ENCODE measurements at places on chromosomes 16 and 17.
A peak's percentile ranks its signal among the peaks of the same experiment; 100 is the strongest.

DNA sequence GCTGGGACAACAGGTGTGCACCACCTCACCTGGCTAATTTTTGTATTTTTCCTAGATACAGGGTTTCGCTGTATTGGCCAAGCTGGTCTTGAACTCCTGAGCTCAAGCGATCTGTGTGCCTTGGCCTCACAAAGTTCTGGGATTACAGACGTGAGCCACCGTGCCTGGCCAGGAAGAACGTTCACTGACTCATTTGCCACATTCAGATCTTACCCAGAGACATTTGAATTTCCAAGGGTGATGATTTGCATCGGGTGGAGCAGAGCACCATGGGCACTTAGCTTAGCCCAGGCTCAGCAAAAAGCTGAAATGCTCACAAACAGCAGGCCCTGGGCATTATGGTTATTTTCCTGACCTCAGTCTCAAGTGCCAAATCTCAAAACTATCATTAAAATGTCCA lies 14.5 kb upstream of the ADORA2B start:
- no peak for DNase-seq

GRCh38 chr16:86854626-86855294 lies 276.4 kb downstream of the FOXL1 start:
- no peak for DNase-seq

- DNase-seq: peak; percentile 84
These were observed 7.2 kb downstream of the SRCIN1 start for GRCh38 chr17:38598536-38598935.

DNA sequence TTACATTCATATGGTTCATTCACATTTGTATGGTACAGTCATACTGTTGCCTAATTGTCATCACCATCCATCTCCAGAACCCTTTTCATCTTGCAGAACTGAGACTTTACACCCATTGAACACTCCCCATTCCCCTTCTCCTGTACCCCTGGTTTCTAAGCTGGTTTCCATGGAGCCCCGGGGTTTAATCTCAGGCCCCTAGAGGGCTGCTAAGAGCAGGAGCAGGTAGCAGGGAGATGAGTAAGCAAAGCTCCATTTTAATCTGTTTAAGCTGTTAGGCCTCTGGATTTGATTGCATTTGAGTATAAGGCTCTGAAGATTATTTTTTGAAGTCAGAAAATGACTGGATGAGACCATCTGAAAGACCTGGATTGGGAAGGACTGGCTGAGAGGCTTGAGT lies 68.5 kb upstream of the RPL38 start:
- DNase-seq: no peak

- no peak for DNase-seq
These were observed 30.9 kb upstream of the ITGAX start for GRCh38 chr16:31323959-31324629.

DNA sequence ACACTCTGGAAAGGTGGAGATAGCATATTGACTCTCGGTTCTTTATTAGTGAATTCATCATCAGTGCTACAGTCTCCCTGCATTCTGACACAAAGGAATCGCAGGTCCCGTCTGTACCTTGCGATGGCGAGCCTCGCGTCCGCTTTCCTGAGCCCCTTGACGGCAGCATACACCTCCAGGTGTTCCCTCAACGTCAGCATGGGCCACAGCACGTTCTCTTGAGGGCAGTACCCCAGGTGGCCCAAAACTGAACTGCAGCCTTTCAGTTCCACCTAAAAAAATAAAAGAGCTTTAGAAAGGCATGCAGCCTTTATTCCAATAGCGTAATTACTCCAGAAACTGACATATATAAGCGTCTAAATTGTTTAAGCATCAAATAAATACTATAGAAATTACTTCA lies 24.2 kb upstream of the ABCA9 start:
- peak; percentile 4 for DNase-seq

DNA sequence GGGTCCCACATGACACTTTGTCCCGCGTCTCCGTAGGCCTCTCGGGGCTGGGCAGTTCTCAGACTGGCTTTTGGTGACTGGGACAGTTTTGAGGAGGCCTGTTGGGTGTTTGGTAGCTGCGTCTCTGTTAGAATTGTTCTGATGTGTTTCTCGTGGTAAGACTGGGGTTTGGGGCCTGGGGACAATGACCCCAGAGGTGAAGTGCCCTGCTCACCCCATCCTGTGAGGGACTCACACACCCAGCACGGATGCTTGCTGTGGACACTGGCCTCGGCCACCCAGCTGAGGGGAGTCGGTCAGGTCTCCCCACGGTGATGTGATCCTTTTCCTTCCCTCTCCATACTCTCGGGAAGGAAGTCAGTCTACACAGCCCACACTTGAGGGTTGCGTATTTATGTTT lies 50.3 kb downstream of the METRNL start:
- no peak for DNase-seq

GRCh38 chr16:11240636-11241473 lies 15.1 kb downstream of the SOCS1 start:
- no peak for DNase-seq

DNA sequence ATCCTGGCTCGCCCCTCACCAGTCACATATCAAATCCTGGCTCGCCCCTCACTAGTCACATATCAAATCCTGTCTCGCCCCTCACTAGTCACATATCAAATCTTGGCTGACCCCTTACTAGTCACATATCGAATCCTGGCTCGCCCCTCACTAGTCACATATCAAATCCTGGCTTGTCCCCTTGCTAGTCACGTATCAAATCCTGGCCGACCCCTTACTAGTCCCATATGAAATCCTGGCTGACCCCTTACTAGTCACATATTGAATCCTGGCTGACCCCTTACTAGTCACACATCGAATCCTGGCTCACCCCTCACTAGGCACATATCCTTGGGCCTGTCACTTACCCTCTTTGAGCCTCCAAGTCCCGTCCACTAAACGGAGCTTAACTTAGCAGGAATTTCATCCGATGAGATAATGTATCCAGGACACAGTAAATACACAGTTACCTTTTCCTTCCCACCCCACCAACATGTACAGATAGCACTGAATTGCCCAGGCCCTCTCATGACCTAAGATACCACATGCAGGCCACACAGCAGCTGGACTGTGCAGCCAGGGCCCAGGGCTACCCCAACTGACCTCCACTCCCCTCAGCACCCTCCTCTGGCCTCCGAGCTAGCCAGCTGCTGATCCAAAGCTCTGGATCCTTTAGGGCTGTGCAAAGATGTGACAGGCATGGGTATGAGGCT lies 157.8 kb upstream of the RPH3AL start:
- DNase-seq: no peak

DNA sequence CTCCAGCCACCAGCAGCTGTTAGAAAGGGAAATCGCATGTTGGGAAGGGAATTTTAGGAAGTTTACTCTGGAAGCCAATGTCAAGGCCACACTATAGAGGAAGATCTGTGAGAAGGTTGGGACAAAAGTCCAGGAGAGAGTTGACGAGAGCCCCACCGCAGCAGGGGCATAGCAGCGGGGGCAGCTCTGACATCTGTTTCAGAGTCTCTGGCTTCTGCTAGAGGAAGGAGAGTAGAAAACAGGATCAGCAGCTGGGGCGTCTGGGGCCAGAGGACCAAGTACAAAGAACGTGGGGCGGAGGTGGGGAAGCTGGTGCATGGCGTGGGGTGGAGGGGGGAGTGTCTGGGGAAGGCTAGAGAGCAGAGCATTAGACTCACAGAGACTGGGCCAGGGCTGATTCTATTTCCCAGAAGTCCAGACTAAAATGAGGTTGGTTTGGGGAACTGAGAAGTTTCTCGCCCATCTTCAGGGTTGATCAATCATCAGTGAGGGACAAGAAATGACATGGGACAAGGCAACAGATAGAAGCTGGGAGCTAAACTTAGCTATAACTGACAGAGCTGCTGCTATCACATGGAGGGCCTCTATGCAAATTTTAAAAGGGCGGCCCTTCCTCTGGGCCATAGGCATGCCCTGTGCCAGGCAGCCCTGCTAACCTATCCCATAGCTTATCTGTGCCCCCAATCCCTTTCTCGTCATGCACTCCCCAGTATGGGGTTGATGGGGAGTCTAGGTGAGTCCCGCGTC lies 1.2 kb downstream of the RABEP2 start:
- DNase-seq: no peak
